Left ventricle myocardium inferior (tissue), 1 donor: ENCODE measurements at places on chromosomes 1 and 21. TPM values are rescaled to one million over a fixed set of nuclear protein-coding genes. Genes with fewer than 3 reads are reported as not detected.

ACTL8 gene
- total RNA-seq: not detected

ATP6V1G3 gene
- total RNA-seq: not detected

DNA sequence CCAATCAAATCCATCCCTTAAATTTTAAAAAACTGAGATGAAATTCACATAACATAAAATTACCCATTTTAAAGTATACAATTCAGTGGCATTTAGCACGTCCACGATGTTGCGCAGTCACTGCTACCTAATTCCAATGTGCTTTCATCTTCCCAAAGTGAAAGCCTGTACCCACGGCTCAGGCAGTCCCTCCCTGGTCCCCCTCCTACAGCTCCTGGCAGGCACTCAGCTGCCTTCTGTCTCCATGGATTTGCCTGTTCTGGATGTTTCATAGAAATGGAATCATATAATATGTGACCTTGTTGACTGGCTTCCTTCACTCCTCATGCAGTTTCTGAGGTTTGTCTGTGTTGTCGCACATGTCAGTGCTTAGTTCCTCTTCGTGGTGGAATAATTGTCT lies 386.3 kb downstream of the CAMTA1 start:
- DNase-seq: no peak

GRCh38 chr1:109476825-109477224 lies 6.9 kb upstream of the ATXN7L2 start:
- DNase-seq: no peak

CADM3 gene
- 3.7 TPM for total RNA-seq
